ENCODE measurements at places on chromosomes 5 and 9.

DNA sequence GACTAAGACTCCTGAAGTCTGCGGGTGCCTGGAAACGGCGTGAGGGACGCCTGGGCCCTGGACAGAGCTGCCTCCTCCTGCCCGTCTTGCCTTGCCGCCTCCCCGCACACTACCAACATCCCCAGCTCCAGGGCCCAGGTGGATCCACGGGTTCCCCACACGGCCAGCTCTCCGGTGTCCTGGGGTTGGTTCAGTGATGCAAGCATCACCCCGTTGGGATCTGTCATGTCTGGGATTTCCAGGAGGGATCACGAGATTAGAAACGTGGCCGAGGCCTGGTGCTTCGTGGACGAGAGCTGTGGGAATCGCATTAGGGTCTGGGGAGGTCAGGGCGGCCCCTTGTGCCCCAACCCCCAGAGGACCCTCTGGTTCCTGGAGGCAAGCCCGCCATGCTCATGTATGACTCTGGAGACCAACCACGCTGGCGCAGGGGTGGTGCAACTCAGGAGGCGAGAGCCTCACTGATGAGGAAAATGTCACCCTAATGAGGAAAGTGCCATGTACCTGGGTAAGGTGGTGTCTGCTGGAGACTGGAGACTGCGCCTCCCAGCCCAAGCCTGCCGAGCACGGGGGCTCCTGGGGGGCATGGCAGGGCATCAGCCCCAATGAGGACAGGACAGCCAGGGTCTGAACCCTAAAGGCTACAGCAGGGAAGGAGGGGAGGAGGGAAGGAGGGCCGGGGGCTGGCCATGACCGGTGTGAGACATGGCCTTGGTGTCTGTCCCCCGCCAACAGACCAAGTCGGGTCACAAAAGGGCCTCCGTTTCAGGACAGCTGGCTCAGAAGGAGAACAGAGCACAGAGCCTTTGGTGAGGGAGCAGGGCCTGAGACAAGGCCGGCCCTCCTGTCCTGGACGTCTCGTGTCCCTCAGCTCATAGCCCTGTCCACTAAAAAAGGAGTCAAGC lies 31.9 kb upstream of the SLC6A19 start:
- no peak for DNase-seq

GRCh38 chr9:94869415-94869843 lies 142.9 kb downstream of the AOPEP start:
- no peak for DNase-seq

DNA sequence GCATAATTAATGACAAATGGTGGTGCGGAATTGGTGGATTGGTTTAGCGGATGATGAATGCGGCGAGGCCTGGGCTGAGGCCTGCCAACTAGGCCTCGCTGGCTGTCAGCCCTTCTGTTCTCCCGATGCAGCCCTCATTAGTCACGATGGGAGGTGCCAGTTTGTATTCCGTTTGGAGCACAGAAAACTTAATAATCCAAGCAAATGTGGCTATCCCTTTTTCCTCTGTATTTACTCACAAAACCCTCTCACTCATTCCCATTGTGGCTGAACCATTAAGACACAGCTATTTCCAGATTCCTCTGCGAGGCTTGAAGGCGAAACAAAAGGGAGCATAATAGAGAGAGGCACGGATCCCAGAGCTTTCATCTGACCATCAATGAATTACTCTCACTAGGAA lies 114.3 kb downstream of the MVB12B start:
- peak; percentile 41 for DNase-seq

- no peak for DNase-seq
These were observed 24.6 kb downstream of the LYSMD3 start for GRCh38 chr5:90504743-90505142.

- DNase-seq, result no peak
These were observed 1.8 kb downstream of the MRPL36 start for GRCh38 chr5:1797855-1798254.

DNA sequence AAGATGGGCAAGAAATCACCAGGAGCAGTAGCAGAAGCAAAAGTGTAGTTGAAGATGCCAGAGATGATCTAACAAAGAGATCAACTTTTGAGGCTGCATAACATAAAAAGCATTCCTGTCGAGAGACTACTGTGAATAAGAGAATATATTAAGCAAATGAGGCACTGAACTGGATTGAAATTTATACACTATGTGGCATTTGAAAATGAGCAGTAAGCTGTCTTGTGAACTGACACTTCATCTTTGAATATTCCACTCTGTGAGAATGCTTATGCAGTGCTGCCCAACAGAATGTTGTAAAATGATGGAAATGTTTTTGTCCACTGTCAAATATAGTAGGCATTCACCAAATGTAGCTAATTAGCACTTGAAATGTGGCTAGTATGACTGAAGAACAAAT lies 18.9 kb upstream of the PRRC1 start:
- DNase-seq, result no peak

DNA sequence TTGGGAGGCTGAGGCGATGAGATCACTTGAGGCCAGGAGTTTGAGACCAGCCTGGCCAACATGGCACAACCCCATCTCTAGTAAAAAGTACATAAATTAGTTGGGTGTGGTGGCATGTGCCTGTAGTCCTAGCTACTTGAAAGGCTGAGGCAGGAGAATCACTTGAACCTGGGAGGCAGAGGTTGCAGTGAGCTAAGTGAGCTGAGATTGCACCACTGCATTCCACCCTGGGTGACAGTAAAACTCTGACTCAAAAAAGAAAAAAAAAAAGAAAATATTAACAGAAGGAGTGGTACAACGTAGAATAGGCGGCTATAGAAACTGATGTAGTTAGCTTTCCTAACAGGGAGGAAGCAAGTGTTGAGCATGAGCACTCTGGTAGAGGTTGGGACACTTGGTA lies 59.9 kb downstream of the PBX3 start:
- DNase-seq, result no peak

GRCh38 chr9:134057751-134058701 lies 9.8 kb downstream of the BRD3 start:
- DNase-seq, result no peak

DNA sequence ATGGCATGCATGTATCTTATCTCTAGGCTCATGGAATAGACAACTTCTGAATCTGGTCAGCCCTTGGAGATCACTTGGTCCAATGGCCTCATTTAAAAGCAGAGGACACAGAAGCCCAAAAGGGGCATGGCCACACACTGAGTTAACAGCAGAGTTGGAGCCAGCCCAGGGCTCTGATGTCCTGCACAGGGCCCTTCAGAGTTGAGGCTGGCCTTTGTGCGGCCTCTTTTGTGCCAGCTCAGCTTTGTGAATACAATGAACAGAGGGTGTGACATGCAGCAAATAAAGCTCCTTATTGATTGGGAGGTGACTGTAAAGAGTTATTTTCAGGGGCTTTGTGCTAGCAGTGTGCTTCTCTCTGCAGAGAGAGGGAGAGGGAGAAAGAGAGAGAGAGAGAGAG lies 150.1 kb upstream of the STK32A start:
- DNase-seq, result no peak

- no peak for DNase-seq
These were observed 62.8 kb upstream of the SUB1 start for GRCh38 chr5:32522429-32523143.

DNA sequence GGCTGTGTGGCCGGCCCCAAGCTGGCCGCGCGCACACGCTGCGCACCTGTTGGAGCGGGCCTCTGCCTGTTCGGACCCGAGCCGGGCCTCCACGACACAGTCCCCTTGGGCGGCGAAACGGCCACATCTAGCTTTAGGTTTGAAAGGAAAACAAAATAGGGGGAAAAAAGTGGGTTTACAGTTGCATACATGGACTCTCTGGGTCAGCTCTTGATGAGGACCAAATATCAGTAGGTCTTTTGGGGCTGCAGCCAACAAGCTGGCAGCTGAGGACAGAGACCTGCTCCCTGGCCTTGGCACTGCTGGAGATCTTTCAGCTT lies 20.7 kb downstream of the IGIP start:
- no peak for DNase-seq

DNA sequence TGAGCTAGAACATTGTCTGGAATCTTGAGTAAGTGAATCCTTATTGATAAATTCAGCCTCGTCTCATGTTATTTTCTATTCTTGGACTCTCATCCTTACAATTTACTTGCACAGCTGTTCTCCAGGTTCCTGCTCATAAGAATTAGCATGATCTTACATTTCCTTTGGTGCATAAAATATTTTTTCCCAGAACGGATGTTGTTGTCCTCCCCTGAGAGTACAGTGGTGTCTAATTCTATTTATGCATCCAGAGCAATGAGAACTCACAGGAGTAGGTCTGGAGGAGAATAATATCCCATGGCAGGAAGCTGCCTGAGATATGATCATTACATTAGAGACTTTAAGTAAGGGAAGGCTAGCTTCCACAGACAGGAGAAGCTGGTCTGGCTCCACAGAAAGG lies 178.4 kb upstream of the MAST4 start:
- DNase-seq, result no peak

DNA sequence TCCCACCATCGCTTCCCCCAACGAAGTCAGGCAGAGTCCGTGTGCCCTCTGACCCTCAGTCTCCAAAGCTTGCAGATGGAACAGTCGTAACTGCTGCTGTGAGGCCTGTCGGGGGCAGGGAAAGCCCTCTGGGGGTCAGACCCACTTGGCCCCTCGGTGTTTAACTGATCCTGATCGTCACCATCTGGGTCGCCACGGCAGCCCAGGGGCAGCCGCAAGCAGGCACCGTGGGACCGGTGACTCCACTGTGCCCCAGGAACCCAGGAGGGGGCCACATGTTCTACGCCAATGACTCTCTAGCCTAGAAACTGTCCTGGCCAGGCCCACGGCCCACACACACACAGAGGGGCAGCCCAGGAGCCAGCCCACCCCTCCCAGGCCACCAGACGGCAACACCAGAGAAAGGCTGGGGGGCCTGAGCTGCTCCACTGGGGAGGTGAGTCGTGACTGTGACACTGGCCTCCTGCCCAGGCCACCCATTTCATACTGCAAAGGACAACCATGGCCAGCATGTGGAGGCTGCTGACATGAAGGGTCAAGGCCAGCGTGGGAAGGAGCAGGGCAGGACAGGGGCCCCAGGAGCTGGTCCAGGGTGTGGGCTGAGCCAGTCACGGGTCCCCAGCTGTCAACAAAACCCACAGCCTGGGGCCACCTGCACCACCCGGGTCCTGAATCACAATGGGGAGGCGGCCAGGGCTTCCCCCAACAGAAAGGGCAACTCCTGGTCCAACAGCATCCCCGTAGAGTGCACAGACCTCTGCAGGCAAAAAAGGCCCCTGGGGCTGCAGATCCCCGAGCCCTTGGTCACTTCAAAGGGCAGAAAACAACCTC lies 20.8 kb downstream of the VAV2 start:
- no peak for DNase-seq

GRCh38 chr9:114108016-114108833 lies 9.1 kb upstream of the KIF12 start:
- DNase-seq, result peak; percentile 94

GRCh38 chr9:123505496-123505895 lies 149.5 kb downstream of the CRB2 start:
- no peak for DNase-seq

DNA sequence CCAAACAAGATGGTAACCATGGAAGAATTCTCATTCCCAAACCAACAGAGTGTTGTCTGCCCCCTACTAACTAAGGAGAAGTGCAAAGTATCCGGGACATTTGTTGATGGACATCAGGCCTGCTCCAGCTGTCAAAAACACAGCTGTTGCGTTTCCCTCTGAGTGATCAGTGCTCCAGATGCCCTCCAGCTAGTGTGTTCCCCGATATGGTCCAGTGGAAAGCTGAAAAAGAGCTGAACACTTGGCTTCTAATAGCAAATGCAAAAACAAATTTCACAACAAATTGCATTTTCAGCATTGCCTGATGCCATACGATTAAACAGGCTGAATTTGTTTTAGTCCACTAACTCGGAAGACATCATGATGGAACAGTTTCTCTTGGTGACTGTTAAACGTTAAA lies 1398.7 kb downstream of the PTPRD start:
- DNase-seq, result no peak

DNA sequence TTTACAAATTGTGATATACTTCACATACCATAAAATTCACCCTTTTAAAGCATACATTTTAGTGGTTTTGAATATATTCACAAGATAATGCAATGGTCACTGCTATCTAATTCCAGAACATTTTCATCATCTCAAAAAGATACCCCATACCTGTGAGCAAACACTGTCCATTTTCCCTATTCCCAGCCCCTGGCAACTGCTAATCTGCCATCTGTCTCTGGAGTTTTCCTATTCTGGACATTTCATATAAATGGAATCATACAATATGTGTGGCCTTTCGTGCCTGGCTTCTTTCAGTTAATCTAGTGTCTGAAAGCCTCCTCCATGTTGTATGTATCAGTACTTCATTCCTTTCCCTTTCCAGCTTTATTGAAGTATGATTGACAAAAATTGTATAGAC lies 14.7 kb downstream of the SNX30 start:
- no peak for DNase-seq

- DNase-seq, result no peak
These were observed 2.0 kb upstream of the URM1 start for GRCh38 chr9:128369024-128369706.

DNA sequence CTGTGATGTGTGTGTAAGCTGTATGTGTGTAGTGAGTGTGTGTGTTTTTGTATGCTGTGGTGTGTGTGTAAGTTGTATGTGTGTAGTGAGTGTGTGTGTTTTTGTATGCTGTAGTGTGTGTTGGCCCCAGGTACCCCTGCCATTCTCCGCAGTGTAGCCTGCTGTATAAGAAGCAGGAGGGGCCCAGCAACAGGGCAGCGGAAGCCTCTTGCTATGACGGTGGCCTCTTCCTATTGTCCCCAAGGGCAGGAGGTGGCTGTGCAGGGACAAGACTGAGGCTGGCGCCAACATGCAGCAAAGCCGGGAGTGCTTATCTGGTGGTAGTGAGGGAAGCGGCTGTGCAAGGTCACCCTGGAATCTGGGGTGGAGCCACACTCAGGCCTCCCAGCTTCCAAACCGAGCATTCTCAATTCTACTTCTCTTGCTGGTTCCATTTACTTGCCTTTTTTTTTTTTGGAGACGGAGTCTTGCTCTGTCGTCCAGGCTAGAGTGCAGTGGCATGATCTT lies 5.1 kb downstream of the SPAAR start:
- peak; percentile 61 for DNase-seq

GRCh38 chr9:19102631-19103345 lies at the start of gene HAUS6:
TSS of gene HAUS6 (minus strand) at chr9:19102904. CDS start at chr9:19102651, 253 bp downstream.
- DNase-seq, result peak; percentile 99

GRCh38 chr9:94993160-94993820 lies 266.8 kb downstream of the AOPEP start:
- DNase-seq, result no peak

DNA sequence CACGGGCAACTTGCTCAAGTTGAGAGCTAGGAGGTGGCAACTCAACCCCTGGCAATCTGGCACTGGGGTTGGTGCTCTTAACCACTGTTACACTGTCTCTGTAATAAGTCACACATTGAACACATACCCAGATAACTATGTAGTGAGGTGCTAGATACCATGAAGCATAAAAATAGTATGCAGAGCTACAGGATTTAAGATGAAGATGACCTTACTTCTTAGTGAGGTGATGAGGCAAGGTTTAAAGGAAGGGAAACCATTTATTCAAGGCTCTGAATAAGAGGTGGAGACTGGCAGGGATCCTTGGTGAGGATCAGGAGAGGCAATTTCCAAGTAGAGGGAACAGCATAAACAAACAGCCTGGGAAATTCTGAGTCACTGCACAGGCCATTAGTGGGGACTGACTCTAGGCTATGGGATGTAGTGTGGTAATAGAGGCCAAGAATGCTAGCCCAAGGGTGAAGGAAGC lies 67.6 kb upstream of the NR3C1 start:
- DNase-seq, result no peak

All from GM23338 (cell line).